NK-92 treated with Interleukin-12 subunit alpha and Interleukin-12 subunit beta, amount 100 ng/mL, for 24 hours (cell line): ENCODE measurements at places on chromosomes 4 and X.
A peak's percentile ranks its signal among the peaks of the same experiment; 100 is the strongest.

- peak; percentile 40 for DNase-seq
Observed at GRCh38 chr4:173288296-173288695, 45.9 kb downstream of the HMGB2 start.

GRCh38 chr4:161907590-161907955 is 256.2 kb downstream of the FSTL5 start:
- no peak for DNase-seq

GRCh38 chrX:46327566-46328115 is 217.6 kb downstream of the ZNF674 start:
- no peak for DNase-seq

- DNase-seq = no peak
Observed at GRCh38 chr4:1417522-1418390, 11.5 kb upstream of the NKX1-1 start.

DNA sequence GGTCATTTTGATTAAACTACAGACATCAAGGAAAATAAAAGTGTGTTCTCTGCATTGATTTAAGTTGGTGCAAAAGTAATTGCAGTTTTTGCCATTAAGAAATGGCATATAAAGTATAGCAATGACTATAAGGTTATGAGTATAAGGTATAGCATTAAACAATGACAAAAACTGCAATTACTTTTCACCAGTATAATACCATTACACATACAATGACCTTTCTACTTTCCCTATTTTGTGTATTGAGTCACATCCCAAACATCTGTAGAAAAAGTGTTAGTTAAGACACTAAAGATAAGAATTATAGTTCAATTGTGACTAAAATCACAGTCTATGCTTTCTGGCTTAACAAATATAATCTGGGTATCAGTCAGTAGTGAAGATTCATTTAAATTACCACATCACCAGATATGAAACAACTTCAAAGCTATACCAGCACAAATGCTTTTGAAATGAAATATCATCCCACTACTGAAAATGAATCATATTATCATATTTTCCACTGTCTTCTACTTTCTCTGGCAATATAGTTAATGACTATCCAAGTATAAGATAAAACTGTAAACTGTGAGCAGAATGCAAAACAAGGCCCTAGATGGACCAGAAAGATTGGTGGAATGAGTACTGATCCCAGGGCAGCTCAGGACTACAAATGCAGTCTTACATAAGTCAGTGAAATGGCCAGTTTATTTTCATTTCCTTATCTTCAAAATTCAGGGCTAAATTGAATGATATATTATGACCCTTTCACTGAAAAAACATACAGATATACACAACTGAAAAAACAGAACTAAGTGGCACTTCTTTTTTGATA is 241.1 kb downstream of the ANTXR2 start:
- no peak for DNase-seq

DNA sequence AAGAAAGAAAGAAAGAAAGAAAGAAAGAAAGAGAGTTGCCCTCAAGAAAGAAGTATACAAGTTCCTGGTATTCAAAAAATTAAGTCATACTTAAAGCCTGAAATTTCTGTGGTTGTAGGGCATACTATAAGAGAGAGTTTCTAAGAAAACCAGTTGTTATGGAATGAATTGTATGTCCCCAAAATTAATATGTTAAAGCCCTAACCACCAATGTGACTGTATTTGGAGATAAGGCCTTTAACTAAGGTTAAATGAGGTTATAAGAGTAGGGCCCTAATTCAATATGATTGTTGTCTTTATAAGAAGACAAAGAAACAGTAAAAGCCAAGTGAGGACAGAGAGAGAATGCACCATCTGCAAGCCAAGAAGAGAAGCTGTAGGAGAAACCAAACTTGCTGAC is 521.1 kb downstream of the CCSER1 start:
- no peak for DNase-seq

DNA sequence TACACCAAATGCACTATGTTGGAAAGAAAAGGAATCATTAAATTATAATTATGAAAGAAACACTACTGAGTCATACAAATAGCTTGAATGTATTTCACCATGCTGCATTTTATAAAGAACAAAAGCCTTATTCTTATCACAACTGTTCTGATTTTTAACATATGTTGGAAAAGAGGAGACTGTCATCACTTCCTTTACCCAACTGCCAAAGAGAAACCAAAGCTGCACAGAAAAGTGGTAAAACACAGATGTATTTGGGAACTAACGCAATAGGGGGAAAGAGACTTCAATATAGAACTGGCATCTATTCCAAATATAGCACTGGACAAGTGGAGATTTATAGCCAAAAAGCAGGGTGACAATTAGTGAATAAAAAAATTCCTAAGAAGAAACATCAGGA is 181.0 kb downstream of the SPANXN3 start:
- no peak for DNase-seq

- DNase-seq = peak; percentile 68
Observed at GRCh38 chr4:1351854-1352566, 5.0 kb downstream of the UVSSA start.

DNA sequence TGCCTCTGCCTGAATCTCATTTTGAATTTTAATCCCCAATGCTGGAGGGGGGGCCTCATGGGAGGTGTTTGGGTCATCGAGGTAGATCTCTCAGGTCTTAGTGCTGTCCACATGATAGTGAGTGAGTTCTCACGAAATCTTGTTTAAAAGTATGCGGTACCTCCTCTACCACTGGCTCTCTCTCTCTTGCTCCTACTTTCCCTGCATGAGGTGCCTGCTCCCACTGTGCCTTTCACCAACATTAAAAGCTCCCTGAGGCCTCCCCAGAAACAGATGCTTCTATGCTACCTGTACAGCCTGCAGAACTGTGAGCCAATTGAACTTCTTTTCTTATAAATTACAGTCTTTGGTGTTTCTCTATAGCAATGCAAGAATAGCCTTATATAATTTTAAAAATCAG is 560.7 kb upstream of the CPEB2 start:
- DNase-seq = no peak

- DNase-seq = no peak
Observed at GRCh38 chrX:1215123-1215823, 2.8 kb upstream of the CRLF2 start.

- no peak for DNase-seq
Observed at GRCh38 chrX:23883737-23884354, 23.9 kb downstream of the APOO start.

GRCh38 chr4:177964061-177964460 is 521.8 kb upstream of the AGA start:
- DNase-seq = no peak

GRCh38 chr4:51878431-51878830 is 35.5 kb downstream of the DCUN1D4 start:
- no peak for DNase-seq

GRCh38 chr4:170682558-170683294 is 593.0 kb upstream of the AADAT start:
- DNase-seq = no peak

DNA sequence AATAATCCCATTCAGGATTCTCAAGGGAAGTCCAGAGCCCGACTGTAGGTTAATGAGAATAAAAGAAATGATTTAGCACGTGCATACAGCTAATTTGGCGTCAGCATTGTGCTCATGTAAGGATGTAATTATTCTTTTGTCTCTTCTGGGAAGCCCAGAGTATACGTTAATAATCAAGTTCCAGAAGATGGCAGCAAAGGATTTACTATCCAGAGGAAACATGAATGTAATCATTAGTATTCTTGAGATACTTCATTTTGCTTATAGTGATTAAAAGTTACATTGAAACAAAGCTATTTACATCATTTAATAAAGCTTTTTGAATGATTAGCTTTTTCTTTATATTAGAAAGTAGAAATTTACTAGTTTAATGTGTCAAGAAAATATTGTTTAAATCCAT is 27.1 kb upstream of the MAP9 start:
- no peak for DNase-seq

GRCh38 chrX:150212672-150213480 is 150.2 kb upstream of the MAMLD1 start:
- DNase-seq = no peak

- no peak for DNase-seq
Observed at GRCh38 chrX:48971249-48972219, at the start of gene KCND1. TSS of gene KCND1 (minus strand) at chrX:48971844. CDS start at chrX:48970271, 1,573 bp downstream.

DNA sequence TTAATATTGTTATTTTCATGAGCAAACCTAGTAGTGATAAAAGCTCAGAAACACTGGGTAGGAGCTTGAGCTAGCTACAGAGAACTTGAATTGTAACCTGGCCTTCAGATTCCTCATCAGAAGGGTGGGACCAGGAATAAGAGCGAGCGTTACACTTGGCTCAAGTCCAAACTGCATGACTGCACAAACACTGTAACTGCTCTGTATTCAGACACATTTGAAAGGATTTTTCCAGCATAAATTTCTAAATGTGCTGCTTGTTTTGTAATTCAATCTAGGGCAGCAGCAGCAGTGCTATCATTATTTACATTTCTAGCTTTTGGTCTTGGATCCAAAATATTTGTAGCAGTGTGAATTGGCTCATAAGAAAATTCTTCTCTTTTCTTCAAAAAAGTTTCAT is 133.0 kb upstream of the TMLHE start:
- no peak for DNase-seq

- DNase-seq = no peak
Observed at GRCh38 chr4:94486372-94486801, 34.6 kb downstream of the PDLIM5 start.

DNA sequence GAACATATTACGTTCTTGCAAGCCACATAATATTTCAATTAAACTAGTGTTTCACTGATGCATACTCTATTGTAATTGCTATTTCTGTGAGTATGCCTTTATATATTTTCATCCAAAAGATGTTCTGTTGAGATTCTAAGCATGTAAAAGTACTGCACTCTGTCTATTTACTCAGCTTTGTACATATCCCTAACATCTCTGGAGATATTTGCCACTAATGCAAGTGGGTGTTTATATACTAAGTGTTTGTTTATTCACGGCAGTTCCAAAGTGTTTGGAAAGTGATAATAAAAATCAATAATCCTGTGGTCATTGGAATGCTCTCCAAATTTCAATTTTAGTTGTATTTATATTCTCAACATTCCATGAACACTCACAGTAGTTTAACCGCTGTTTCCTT is 1989.0 kb downstream of the C4orf33 start:
- no peak for DNase-seq

DNA sequence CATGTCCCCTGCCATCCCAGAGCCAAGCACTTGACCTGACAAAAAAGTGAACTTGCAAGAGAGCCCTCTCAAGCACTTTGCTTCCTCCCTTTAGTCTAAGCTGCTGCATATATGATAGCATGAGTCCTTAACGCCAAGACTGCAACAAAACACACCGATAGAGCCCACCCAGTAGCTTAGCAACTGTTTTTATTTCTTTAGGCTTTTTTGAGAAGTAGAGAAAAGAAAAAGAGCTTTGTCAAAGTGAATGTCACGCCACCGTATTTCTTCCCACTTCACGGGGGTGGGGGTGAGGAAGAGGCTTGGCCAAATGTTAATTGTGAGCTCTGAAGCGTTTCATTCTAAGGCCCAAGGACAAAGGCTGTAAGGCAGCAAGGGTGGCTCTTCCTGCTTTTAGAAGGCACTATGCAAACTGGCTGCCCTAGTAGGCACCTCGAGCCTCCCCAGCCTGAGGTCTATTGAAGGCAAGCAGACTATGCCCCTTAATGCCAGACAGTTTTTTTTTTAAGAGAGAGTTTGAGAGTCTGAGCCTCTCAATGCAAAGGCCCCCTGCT is 138.6 kb downstream of the HS6ST2 start:
- DNase-seq = no peak

DNA sequence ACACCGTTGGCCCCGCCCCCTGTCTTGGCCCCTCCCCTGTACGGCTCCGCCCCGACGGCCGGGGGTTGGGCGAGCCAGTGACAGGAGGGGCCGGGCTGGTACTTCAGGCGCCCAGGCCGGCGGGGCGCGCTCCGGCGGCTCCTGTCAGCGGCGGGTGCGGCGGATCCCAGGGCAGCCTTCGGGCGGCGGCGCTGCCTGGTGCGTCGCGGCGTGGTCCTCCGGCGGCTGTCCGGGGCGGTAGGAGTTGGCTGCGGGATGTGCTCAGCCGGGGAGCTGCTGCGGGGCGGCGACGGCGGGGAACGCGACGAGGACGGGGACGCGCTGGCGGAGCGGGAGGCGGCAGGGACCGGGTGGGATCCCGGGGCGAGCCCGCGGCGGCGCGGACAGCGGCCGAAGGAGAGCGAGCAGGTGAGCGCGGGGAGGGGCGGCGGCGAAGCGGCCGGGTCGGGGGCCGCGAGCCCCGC is at the start of gene FAM241A:
Gene FAM241A (plus strand): TSS at position 129 of the 464 bp plus-strand sequence. CDS start 127 bp downstream, at position 256.
- peak; percentile 74 for DNase-seq

GRCh38 chr4:45663003-45663402 is 460.9 kb downstream of the GABRG1 start:
- DNase-seq = no peak

DNA sequence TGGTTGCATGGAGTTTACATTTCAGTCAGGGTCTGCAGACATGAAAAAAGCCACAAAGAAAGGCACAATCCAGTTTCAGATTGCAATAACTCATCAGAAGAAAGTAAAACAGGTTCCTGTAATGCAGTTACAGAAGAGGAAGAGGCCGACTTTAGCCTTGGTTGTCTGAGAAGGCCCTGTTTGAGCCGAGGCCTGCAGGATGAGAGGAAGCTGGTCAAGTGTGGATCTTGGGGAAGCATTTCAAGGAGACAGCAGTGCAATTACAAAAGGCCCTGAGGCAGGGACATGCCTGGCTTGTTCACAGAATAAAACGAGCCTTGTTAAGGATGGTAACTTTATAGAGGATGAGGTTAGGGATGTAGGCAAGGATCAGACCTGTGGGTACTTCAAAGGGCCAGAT is 62.4 kb downstream of the AFF2 start:
- no peak for DNase-seq

- no peak for DNase-seq
Observed at GRCh38 chr4:121824950-121825349, 1.3 kb upstream of the CCNA2 start.

DNA sequence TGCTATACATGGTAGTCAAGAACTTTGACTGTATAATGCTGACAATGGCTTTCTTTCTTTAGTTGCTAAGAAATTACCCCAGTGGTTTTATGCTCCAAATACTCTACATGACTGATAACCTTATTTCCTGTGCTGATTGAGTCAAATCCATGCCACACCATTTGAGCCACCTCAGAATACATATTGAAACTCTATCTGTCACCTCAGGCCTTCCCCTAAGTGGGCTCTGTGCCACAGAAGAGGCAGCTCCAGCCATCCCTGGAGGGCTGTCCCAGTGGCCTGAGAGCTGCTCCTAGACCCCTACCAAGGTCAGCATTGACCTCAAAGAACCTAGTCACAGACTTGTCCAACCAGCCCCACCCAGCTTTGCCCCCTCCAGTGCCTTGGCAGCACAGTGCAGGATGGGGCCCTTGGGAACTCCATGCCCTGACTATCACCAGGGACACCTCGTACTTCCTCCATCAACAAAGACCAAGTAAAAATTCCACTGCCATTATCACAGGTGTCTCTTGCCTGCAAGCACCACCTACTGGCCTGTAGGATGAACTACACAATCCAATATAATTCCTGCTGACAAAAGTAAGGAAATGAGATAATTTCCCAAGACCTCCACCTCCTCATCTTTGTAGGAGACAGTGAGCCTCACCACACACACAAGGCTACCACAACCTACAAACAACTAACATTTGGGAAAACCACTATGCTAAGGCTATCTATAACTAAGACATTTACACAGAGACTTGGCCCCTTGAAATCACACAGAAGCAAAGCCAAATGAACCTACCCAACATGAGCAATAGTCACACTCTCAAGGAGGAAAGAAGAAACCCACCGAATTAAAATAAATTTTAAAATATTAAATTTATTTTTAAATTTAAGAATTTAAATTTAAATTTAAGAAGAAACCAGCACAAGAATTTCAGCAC is 239.9 kb downstream of the NKX6-1 start:
- no peak for DNase-seq
